ENCODE measurements at places on chromosomes 2 and 18.

- DNase-seq: no peak
Observed at GRCh38 chr2:62826141-62826540, 120.6 kb downstream of the EHBP1 start.

GRCh38 chr2:15939854-15940660, at the start of gene MYCN:
TSS of gene MYCN (plus strand) at chr2:15940550. CDS start at chr2:15942065, 1,515 bp downstream.
- DNase-seq: peak; percentile 24

- no peak for DNase-seq
Observed at GRCh38 chr2:105860567-105860966, 115.9 kb downstream of the NCK2 start.

- no peak for DNase-seq
Observed at GRCh38 chr2:190117305-190117704, 54.8 kb upstream of the MSTN start.

GRCh38 chr2:181153886-181154285, 173.5 kb downstream of the UBE2E3 start:
- no peak for DNase-seq

DNA sequence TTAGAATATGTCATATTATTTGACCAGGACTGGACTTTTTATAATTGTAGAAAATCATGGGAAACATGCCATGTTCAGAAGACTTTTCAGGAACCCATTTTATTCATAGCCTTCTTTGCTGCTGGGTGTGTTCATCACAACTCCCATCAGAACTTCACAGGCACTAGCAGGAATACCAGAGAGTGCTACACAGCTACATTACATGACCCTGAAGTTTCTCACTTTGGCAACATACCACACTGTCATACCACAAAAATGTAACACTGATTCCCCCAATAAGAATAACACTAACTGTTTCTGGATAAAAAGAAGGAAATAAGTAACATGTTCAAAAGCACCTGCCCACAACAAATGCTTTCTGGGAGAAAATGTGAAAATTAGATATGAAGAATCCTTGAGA, 405.4 kb downstream of the CDH2 start:
- DNase-seq: no peak

DNA sequence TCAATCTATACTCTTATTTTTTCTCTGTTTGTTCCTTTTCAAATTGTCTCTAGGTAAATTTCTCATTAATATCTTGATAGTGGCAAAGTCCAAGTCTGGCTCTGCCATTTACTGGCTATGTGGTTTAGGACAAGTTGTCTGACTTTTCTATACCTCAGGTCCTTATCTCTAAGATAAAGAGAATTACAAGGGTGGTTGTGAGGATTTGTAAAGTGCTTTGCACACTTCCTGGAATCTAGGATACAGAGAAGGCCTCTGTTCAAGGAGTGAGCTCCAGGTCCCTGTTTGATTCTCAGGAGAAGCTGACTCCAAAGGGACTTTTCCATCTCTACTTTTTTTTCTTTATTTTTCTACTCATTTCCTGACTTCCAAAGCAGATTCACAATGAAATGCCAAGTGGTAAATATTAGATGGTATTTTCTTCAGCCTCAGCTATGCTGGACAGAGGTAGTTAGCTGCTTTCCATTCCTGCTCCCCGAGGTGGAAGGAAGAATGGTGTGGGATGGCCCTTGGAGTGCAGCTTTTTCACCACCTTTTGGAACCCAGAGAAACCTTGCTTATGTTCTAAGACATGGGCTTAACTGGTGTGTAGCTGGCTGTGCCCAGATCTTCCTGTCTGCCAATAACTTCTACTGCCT, 90.5 kb downstream of the GALNT1 start:
- DNase-seq: no peak

Data from fibroblast of villous mesenchyme (primary cell).